ENCODE measurements at places on chromosomes 11 and 22.

DNA sequence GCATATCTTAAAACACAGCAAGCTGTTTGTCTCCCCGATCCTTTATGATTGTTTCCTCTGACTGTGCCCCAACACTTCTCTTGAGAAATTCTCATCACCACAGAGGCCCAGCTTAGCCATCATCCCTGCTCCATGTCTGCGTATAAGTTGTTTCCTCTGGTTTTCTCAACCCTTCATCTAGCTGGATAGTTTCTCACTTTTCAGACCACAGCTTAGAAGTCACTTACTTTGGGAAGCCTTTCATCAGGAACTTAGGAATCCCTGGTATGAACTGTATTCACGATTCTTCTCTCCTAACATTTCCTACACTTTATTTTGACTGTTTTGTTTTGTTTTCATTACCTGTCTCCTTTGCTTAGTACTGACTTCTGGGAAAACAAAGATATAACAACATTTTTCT, 295.2 kb downstream of the GUCY1A2 start:
- DNase-seq: no peak

DNA sequence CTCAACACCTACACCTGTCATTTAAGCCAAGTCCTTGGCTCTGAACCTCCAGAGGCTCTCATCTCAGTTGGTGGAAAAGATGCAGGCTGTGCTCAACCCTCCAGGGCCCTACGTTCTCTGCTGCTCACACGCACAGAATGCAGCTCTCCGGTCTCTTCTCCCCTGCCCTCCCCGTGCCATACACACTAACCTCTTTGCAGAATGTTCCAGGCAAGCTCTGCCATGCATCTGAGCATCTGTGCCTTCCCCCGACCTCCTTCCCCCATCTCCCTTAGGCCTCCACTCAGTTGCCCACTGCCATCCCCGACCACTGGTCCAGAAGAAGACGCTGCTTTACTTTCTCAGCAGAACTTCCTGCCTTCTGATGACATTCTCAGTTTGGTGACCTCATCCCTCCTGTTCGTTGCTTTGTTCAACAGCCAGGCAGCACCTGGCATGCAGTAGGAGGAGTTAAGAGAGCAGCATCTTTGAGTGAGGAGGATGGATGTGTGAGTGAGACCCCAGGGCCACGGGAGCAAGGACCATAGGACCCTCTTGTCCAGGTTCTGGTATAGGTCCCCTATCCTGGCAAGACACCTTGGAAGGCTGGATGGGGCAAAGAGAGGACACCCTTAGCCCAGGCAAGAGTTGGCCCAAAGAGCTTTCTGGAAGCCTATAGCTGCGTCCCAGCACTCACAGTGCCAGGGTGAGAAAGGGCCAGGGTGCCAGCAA, 598.0 kb downstream of the BRD1 start:
- no peak for DNase-seq

DNA sequence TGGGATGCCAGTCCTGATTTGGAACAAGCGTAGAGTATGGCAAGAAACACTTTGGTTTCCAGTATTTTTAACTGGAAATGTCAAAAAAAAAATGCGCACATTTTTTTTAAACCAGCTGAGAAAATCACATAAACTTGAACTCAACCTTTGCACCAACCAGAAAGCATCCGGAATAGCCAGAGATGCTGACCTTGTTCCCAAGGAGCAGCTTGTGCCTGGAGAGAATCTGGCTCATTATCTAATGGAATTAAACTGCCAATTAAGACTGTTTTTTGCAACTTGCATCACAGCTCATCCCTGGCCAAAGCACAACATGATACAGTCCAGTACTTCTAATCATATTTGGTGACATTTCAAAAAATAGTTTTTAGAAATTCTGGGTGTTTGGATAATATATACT, 8.4 kb upstream of the ETS1 start:
- no peak for DNase-seq

GRCh38 chr22:31818481-31819392, 64.9 kb downstream of the DEPDC5 start:
- no peak for DNase-seq

DNA sequence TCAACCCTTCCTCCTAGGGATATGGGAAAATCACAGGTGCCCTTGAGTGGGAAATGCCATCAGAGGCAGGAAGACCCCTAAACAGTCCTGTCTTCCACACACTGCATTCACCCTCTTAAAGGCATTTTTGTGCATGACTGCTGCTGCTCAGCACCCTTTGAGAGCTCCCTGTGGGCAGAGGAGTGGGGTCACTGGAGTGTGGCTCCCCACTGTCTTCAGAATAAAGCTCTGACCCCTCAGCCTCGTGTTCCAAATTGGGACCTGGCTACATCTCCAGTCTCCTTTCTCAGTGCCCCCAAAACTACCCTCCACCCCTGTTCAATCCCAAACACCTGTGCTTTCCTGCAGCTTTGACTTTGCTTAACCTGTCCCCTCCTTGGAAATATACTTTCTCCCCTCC, 46.6 kb downstream of the CHRDL2 start:
- DNase-seq: no peak

- no peak for DNase-seq
These were observed 5.9 kb downstream of the RNF215 start for GRCh38 chr22:30381264-30381663.

DNA sequence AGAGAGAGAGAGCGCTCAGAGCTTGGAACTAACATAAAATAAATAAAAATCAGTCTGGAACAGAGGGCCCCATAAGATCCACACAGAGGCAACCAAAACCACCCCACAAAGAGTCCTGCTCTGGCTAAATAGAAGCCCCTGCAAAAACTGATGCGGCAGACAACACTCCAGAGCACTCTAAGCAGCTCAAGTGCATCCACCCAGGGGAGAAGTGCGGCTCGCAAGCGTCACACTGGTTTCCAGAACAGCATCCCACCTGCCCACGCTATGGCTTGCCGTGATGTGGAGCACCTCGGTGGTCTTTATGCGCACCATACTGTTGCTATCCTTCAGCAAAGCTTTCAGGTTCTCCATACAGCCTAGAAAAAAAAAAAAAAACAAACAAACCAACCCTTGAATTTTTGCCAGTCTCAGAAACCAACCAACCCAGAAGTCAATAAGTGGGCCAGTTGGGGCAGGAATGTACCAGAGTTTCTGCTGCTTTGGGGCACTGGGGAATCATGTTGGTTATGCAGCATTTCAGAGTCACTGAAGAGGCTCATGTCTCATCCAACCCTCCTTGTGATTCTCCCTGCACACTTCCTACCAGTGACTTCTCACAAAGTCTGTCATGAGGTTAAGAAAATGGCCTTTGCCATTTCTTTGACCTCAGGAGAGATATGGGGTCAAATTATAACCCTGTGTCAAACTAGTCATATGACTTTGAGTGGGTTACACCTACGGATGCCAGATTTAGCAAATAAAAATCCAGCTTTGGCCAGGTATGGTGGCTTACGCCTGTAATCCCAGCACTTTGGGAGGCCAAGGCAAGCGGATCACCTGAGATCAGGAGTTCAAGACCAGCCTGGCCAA, 3.0 kb downstream of the RSPH14 start:
- DNase-seq: no peak
